Activated CD8-positive, alpha-beta memory T cell treated with anti-CD3 and anti-CD28 coated beads for 48 hours (primary cell): ENCODE measurements at places on chromosomes 5 and 9.

DNA sequence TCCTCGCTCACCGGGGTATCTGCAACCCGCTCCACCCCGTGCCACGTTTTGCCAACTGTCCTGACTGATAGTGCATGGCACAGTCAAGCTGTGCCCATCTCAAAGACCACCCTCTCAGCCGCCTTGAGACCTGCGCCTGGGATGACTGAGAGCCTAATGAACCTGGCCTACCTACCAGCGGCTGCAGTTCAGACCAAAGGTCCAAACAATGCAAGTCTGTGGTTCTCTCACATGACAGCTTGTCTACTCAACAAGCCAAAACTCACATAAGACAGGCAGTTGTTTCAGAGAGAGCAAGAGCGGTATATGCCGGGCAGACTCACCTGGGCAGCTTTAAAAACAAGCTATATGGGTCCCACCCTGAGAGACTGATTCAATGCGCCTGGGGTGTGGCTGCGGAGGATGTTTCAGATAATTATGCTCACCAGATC is 70.5 kb downstream of the EPB41L4B start:
- DNase-seq, result no peak

DNA sequence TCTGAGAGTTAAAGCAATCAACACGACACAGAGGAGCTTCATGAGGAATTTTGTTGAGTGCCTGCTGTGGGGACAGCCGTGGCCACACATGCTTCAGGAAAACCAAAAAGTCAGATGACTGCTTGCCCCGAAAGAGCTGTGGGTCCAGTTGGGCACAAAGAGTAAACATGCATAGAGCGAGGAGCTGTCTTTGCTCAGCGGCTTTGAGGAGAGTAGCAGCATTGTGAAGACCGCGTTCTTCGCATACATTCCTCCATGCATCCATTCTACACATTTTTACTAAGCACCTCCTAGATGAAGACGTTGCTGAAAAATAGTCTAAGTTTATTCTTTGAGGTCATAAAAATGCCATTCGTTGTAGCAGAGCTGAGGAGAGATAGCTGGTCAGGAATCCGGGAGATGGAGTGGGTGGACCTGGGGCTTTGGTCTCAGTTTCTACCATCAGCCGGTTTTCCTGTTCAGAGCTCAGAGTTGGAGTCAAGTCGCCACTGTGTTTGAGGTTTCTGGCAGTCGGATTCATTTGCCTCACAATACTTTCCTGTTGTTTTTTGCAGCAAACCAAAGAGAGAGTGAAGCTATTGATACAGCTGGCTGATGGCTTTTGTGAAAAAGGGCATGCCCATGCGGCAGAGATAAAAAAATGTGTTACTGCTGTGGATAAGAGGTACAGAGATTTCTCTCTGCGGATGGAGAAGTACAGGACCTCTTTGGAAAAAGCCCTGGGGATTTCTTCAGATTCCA is 194.5 kb upstream of the OTULINL start:
- DNase-seq, result no peak

DNA sequence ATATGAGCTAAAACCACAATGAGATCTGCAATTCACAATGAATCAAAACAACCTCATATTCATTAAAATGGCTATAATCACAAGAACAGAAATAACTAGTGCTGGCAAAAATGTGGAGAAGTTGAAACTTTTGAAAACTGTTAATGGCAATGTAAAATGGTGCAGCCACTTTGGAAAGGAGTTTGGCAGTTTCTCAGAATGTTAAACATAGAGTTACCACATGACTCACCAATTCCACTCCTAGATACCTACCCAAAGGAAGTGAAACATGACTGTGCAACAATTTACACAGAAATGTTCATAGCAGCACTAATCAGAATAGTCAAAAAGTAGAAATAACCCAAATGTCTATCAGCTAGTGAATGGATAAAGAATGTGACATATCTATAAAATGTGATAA is 862.2 kb downstream of the DTWD2 start:
- DNase-seq, result no peak

DNA sequence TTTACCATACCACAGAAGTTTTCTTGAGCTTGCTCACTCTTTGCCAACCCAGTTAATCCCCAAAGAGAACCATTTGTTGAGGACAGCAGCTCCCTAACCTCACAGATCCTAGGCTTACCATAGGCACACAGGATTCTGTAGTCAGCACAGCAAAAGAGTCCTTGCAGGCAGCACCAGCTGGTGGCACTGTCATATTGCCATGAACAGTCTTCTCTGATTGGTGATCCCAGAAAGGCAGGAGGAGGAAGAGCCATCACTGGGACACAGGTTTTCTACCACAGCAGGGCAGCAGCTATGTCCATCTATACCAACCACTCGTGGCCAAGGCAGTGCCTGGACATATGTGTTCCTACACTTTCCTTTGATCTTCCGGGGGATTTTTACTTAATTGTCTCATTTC is 297.1 kb upstream of the CD180 start:
- no peak for DNase-seq

DNA sequence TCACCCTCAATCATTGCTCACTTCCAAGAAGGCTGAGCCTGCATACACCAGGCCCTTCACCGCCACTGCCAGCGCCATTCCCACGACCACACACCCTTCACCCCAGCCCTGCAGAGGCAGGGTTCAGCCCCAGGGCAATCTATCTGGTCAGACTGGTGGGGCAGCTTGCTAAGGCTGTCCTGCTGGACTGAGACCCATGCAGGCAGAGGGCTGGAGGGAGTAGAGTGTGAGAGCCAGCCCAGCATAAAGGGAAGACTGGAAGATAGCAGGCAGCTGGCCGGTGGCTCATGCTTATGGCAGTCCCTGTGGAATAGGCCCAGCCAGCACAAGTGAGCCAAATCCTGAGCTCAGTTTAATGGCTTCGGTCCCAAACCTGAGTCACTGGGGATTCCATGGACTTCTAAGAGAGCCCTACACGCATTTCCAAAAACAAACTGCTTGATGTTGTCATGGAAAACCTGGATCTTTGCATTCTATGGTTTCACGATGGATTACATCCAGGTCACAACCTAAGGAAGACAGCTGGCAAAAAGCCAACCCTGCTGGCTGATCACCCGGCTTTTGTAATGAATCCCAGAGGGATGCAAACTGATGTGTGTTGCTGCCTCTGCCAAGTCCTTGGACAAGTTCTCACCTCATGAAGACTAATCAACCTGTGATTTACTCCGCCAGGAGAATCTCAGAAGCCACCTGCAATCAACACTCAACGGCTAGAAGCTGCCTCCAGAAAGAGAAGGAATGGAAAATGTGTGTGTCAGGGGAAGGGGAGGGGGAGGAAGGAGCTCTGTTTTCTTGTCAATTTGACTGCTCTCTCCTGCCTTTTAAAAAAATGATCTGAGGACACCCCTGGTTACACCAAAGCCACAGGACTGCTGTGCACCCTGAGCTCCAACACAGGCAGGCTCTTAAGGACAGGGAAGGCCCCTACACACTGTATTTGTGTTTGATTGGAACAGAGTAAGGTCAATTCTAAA is 143.6 kb downstream of the LHFPL2 start:
- no peak for DNase-seq

DNA sequence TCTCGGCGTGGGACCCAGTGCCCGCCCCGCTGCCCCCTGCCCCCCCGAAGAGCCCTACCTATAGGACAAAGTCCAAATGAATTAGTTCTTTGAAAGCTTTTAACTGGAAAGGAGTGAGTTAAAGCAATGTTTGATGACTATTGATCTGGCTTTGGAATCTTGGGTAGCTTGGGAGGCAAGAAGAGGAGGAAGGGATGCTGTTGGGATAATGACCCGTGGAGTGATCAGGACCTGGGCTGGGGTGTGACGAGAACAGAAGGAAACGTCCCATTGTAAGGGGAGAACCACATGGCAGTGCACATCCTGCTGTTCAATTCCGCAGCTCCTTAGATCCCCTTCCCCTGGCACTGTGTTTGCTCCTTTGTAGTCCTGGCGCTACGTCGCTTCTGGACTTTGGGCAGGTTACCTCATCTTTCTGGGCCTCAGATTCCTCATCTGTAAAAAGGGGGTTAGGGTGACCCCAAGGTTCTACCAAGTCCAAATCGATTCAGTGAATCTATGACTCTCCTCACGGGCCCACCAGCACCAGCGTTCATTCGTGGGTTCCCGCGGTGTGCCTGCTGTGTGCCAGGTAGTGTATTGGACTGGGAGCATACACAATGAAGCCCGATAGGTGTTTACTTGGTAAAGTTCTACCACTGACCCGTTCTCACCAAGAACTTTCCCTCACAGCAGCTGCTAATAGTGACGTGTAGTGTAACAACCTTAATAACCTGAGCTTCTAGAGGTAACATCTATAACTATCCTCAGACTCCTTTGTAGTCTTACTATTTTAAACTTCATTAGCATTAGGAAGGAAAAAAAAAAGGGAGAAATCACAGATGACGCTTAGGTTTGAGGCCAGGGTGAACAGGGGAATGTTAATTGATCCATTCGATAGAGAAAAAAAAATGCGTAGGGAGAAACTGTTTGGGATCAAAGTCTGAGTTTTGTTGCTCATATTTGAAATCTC is 1.1 kb upstream of the NADK2 start:
- DNase-seq, result peak; percentile 1

DNA sequence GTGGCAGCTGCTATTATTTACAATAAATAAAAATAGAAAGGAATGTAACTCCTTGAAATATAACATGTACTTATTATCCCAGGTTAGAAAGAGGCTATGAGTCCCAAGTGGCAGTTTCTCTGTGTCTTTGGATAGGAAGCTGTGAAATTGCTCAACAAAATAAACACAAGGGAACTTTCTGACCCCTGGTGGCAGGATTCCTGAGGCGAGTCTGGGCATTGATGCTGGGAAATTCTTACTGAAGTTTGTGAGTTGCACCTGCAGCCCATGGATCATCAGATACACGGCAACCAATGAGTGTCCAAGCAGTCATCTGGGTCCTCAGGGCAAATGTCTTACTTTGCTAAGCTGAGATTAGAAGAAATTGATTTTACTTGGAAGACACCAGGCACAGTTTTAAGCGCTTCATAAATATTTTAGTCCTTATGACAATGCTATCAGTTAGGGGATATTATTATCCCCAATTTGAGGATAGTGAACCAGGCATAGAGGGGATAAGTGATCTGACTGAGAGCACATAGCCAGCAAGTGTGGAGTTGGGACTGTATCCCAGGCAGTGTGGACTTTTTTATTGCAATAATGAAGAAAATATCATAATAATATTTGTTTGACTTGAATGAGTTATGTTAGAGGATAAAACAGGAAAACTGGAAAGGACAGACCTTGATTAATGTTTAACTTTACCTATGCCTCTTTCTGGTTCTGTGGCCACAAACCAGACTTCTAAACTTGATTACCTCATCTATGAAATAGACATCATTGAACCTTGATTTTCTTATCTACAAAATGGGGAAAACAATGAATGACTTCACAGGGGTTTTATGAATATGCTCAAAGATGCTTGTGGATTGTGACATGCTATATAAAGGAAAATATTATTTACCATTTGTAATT is 265.5 kb upstream of the ADAMTSL1 start:
- no peak for DNase-seq

DNA sequence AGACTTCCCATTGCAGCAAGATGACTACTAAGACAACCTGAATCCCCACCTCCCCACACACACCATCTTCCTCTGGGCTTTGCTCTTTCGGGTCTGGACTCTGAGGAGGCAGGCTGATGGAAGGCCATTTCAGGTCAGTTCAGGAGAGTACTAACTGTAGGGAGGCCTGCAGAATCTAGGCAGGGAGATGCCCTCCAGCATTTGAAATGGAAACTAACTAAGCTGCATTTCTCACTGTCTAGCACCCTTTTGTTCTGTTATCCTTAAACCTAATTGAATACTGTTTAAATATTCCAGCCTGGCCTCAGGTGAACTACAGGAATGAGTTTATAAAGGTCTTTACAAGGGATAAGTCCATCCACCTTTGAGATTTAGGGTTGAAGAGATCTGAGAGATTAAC is 4.9 kb upstream of the TBCA start:
- DNase-seq, result no peak

DNA sequence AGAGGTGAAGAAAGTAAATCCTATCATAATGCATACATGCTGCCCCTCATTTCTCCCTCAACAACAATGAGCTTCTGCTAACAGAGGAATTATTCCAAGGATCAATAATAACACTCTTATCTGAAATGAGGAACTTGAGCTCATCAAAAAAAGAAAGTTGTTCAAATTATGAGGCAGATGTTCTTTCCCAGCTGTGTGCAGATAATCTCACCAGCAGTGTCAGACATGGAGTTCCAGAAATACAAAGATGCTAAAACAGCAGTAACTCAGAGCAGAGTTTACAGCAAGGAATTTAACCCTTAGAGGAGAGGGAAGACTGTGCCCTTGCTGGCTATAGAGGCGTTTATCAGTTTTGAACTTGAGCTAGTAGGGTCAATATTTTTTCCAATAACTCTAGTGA is 153.1 kb downstream of the TRIM36 start:
- DNase-seq, result no peak

GRCh38 chr5:157269165-157269671 is 3.3 kb downstream of the CYFIP2 start:
- no peak for DNase-seq
